Fibroblast of skin of left biceps (primary cell): ENCODE measurements at places on chromosomes 6 and 20.

DNA sequence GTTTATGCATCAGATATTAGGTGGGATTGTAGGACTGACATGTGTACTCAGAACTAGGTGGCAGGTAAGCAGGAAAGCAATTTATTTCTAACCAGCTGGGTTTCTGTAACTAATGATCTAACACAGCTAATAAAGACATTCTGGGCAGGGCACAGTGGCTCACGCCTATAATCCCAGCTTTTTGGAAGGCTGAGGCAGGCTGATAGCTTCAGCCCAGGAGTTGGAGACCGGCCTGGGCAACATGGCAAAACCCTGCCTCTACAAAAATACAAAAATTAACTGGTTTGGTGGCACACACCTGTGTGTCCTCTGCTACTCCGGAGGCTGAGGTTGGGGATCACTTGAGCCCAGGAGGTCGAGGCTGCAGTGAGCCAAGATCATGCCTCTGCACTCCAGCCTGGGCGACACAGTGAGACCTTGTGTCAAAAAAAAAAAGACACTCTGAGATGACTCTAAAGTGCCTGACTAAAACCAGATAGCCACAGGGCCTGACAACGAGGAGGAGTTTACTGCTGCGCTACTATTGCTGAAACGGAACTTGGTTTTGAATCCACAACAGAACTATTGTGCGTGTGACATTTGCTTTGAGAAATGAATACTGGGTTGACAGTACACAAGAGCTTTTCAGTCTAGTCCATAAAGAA is 29.2 kb upstream of the CEP85L start:
- DNase-seq = no peak

DNA sequence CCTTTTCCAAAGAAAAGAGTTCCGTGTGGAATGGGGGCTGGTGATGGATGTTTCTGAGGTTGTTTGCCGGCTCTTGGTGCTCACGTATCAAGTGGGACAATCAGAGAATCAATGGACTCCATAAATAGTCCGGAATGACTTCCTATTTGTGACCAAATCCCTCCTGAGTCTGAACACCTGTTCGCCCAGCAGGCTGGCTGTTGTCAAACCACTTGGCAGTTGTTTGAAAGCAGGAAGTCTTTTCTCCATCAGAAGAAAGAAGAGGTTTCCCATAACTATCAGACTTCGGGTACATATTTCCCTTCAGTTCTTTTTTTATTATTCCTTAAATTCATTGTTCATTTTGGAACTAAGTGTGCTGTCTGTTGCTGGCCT is 154.7 kb upstream of the RIN2 start:
- DNase-seq = no peak

GRCh38 chr20:45949542-45950329 is 15.3 kb downstream of the PCIF1 start:
- no peak for DNase-seq

- no peak for DNase-seq
Measured at GRCh38 chr6:138499303-138500018, at the start of gene NHSL1. Gene NHSL1, minus strand, starts transcription at chr6:138499494. Its CDS starts 204 bp downstream, at chr6:138499290.

DNA sequence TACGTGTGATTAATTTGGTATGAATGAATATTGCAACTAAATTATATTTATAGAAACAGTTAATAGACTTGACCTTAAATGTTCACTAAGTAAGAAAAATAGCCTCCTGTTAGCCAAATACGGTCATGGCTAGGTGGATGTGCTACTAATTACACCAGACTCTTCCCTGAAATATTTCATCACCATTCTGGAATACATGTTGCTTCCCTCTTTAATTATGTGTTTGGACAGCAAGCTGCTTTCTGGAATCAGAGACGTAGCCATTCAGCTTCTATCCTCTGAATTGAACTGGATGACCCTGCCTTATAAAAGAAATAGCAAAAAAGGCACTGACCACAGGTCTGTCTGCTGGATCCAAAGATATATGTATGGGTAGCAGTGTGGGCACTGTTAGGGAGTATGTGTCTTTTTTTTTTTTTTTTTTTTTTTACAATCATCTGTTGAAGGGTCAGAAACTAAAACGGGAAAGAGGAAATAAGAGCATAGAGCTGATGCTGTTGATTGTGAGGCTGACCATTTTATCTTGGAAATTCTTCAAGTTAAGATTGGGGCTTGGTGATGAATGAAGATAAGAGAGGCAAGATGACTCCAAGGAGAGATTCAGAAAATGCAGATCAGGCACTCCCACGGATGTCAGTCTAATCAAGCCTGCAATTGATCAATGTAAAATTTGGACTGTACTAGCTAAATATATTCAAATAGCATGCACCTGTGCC is 283.2 kb upstream of the HSF2 start:
- DNase-seq = no peak

- DNase-seq = no peak
Measured at GRCh38 chr6:22621028-22621427, 51.7 kb downstream of the HDGFL1 start.
